Endothelial cell (in vitro differentiated cells): ENCODE measurements at places on chromosomes 3 and 15. TPM values are rescaled to one million over a fixed set of nuclear protein-coding genes. Genes with fewer than 3 reads are reported as not detected.

The GCSAM gene
- total RNA-seq, result not detected

The GPD1L gene
- 2.5 TPM for total RNA-seq

The AP2M1 gene
- 401 TPM for total RNA-seq

The ANKRD34C gene
- not detected for total RNA-seq

The CCK gene
- not detected for total RNA-seq

The PARP16 gene
- 2.8 TPM for total RNA-seq

The ATG3 gene
- total RNA-seq, result 46.3 TPM

The CIP2A gene
- total RNA-seq, result 13.3 TPM

The BCHE gene
- 3.1 TPM for total RNA-seq

The FMN1 gene
- 1.3 TPM for total RNA-seq

The PRR23A gene
- not detected for total RNA-seq

The SLC22A13 gene
- 0.21 TPM for total RNA-seq

The OR5H15 gene
- not detected for total RNA-seq

GRCh38 chr3:168996622-168997021 is 666.9 kb downstream of the MECOM start:
- DNase-seq, result no peak
- no peaks in the 10 kb centered on the region for H3K36me3 ChIP-seq
- peaks cover 4% of the 10 kb centered on the region for H3K4me1 ChIP-seq
- H3K4me3 ChIP-seq, result no peak overlapping the region

GRCh38 chr15:79002581-79002980 is 57.7 kb upstream of the CTSH start:
- no peaks in the 10 kb centered on the region for H3K36me3 ChIP-seq
- H3K4me1 ChIP-seq, result peaks cover 11% of the 10 kb centered on the region
- DNase-seq, result no peak
- no peak overlapping the region for H3K27ac ChIP-seq
- no peak overlapping the region for H3K4me3 ChIP-seq

DNA sequence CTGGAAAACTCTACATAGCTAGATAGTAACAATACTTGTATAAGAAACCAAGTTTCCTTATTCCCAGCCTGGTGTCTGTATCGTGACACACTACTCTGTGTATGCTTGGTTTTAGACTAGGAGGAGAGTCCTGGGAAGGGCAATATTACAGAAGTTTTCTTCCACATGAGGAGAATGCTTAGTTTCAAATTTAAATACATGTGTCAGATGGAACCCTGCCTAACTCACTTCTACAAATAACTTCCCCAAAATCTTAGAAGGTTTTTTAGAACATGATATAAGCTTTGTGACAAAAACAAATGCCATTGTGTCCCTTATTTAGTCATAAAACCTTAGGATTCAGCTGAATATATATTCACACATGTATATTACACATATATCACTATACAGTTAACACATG is 7.2 kb upstream of the IL20RB start:
- no peak overlapping the region for H3K4me3 ChIP-seq
- no peaks in the 10 kb centered on the region for H3K27me3 ChIP-seq
- no peak for DNase-seq

DNA sequence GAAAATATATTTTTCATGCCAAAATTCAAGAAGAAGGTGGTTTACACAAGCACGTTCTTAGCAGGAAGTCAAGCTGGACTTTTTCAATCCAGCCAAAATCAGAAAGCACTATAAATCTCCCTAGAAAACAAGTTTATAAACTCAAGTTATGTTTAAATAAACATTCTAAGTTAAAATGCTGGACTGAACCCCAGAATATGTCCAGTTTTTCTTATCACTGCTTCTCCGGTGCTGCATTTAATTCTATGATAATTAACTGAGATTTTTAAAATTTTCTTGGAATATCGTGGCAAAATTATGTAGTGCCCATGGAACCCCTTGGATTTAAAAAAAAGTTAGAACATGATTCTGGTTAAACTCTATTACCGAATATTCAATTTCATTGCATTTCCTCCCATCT is 218.2 kb upstream of the MDFIC2 start:
- peaks cover 1% of the 10 kb centered on the region for H3K27me3 ChIP-seq
- no peak overlapping the region for H3K4me3 ChIP-seq
- no peak for DNase-seq

GRCh38 chr3:35028157-35028556 is 611.2 kb upstream of the ARPP21 start:
- no peak for DNase-seq
- H3K4me3 ChIP-seq, result no peak overlapping the region
- H3K4me1 ChIP-seq, result no peaks in the 10 kb centered on the region
- H3K27me3 ChIP-seq, result no peaks in the 10 kb centered on the region

- DNase-seq, result no peak
- peaks cover 3% of the 10 kb centered on the region for H3K4me1 ChIP-seq
- H3K4me3 ChIP-seq, result no peak overlapping the region
- H3K36me3 ChIP-seq, result no peaks in the 10 kb centered on the region
Observed at GRCh38 chr3:17039594-17039993, 154.8 kb downstream of the PLCL2 start.

DNA sequence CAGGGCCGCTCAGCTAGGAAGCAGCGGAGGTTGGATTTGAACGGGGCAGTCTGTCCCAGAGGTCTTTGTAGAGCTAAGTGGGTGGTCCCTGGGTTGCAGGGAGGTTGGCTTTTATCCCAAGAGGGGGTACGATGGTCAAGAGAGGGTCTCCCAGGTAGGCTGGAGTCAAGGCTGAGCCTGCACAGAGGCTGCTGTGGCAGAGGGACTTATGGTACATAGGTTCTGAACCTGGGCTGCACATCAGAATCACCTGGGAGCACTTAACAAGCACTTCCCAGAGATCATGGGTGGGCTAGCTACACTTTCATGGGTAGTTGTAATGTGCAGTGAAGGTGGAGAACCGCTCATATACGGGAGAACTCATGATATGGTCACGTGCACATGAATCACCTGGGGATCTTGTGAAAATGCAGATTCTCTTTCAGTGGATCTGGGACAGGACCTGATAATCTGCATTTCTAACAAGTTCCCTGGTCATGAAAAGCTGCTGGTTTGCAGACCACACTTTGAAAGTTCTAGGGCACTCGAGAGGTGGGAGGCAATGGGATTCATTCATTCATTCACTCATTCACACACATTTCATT is 2.9 kb upstream of the RASGRF1 start:
- H3K27me3 ChIP-seq, result peaks cover 26% of the 10 kb centered on the region
- peaks cover 12% of the 10 kb centered on the region for H3K4me1 ChIP-seq
- no peak for DNase-seq
- no peaks in the 10 kb centered on the region for H3K36me3 ChIP-seq
- H3K4me3 ChIP-seq, result no peak overlapping the region

GRCh38 chr3:188617270-188617669 is 463.3 kb downstream of the LPP start:
- no peak overlapping the region for H3K27ac ChIP-seq
- H3K4me3 ChIP-seq, result no peak overlapping the region
- H3K36me3 ChIP-seq, result peaks cover 4% of the 10 kb centered on the region

DNA sequence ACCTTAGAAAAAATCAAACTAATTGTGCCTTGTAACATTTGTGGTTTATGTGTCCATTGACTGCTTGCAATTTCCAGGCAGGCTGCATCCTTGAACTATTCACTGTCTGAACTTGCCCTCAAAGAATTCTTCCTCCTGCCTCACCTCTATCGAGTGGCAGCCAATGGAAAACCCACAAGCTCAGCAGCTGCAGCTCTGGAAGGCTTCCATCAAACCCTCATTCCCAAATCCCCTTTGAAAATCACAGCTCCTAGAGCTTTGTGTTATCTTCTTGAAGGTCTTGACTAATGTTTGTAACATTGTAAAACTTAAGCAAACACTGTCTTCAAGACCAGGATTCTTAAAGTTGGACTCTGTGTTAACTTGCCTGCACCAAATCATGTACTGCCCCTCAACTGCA is 81.1 kb downstream of the FILIP1L start:
- no peak overlapping the region for H3K27ac ChIP-seq
- H3K27me3 ChIP-seq, result no peaks in the 10 kb centered on the region
- H3K4me3 ChIP-seq, result no peak overlapping the region
- no peaks in the 10 kb centered on the region for H3K4me1 ChIP-seq
- H3K36me3 ChIP-seq, result no peaks in the 10 kb centered on the region

GRCh38 chr3:31871939-31872507 is 109.0 kb downstream of the OSBPL10 start:
- H3K36me3 ChIP-seq, result peaks cover 16% of the 10 kb centered on the region

DNA sequence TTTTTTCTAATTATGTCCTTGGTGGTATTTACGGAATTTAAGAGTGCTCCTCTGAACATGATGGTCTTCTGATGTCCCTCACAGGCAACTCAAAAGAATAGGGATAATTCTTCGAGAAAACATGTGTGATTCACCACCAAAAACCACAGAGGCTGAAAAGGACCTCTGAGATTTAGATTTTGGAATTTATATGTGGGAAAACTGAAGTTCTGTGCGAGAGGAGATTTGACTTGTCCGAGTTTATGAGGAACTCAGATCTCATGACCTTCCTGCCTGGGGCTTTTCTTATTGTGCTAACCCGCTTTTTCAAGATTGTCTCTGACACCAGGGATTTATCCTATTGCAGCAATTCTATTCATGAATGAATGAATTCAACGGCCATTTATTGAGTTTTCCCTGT is 142.4 kb downstream of the FAM43A start:
- H3K27me3 ChIP-seq, result peaks cover 2% of the 10 kb centered on the region
- no peaks in the 10 kb centered on the region for H3K36me3 ChIP-seq
- no peak for DNase-seq
- H3K4me3 ChIP-seq, result no peak overlapping the region

GRCh38 chr3:79887213-79887612 is 119.4 kb upstream of the ROBO1 start:
- DNase-seq, result no peak
- no peak overlapping the region for H3K4me3 ChIP-seq
- no peaks in the 10 kb centered on the region for H3K36me3 ChIP-seq
- H3K4me1 ChIP-seq, result no peaks in the 10 kb centered on the region

GRCh38 chr3:11385326-11385725 is 113.1 kb downstream of the ATG7 start:
- DNase-seq, result no peak
- no peak overlapping the region for H3K4me3 ChIP-seq
- no peaks in the 10 kb centered on the region for H3K36me3 ChIP-seq
- H3K27me3 ChIP-seq, result no peaks in the 10 kb centered on the region
- H3K4me1 ChIP-seq, result no peaks in the 10 kb centered on the region

DNA sequence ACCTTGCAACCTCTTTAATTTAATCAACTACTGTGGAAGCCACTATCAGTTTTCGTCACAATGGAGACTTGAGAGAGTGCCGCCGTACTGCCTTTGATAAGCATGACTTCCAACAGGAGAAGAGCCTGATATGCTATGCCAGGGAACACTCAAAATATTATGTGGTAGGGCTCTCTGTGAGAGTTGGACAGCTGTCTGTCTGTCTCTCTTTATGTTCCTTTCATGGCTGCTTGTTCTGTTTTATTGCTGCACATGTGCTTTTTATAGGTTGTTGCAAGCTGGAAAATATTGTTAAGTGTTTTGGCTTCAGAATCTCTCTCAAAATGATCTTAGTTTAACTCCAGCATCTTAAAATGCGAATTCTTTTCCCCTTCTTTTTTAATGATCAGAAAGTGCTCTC is 249.4 kb upstream of the RARB start:
- H3K4me1 ChIP-seq, result no peaks in the 10 kb centered on the region
- no peak for DNase-seq
- no peak overlapping the region for H3K4me3 ChIP-seq

GRCh38 chr3:171994646-171995428 is 44.5 kb upstream of the FNDC3B start:
- H3K4me3 ChIP-seq, result no peak overlapping the region
- no peak overlapping the region for H3K27ac ChIP-seq
- H3K4me1 ChIP-seq, result no peaks in the 10 kb centered on the region
- H3K27me3 ChIP-seq, result peaks cover 6% of the 10 kb centered on the region

GRCh38 chr15:44580105-44580504 is 43.2 kb downstream of the EIF3J start:
- H3K4me1 ChIP-seq, result no peaks in the 10 kb centered on the region
- H3K36me3 ChIP-seq, result peaks cover 13% of the 10 kb centered on the region
- H3K27ac ChIP-seq, result no peak overlapping the region
- DNase-seq, result no peak
- no peak overlapping the region for H3K4me3 ChIP-seq

GRCh38 chr3:135994708-135995337 is 29.3 kb downstream of the PPP2R3A start:
- DNase-seq, result no peak
- peaks cover 2% of the 10 kb centered on the region for H3K27me3 ChIP-seq
- H3K36me3 ChIP-seq, result no peaks in the 10 kb centered on the region
- H3K27ac ChIP-seq, result peak overlapping the region; percentile 11
- peaks cover 21% of the 10 kb centered on the region for H3K4me1 ChIP-seq

GRCh38 chr3:66394019-66394752 is 106.6 kb downstream of the LRIG1 start:
- peaks cover 24% of the 10 kb centered on the region for H3K36me3 ChIP-seq
- no peak for DNase-seq
- H3K27ac ChIP-seq, result no peak overlapping the region
- peaks cover 6% of the 10 kb centered on the region for H3K4me1 ChIP-seq
- H3K4me3 ChIP-seq, result no peak overlapping the region
- H3K27me3 ChIP-seq, result peaks cover 14% of the 10 kb centered on the region

- DNase-seq, result no peak
- no peak overlapping the region for H3K4me3 ChIP-seq
- H3K27me3 ChIP-seq, result peaks cover 11% of the 10 kb centered on the region
- H3K36me3 ChIP-seq, result peaks cover 7% of the 10 kb centered on the region
Observed at GRCh38 chr15:63944681-63944955, 101.7 kb downstream of the DAPK2 start.

GRCh38 chr15:74040109-74040850 is 42.1 kb downstream of the GOLGA6A start:
- peaks cover 26% of the 10 kb centered on the region for H3K36me3 ChIP-seq
- H3K4me3 ChIP-seq, result no peak overlapping the region
- H3K4me1 ChIP-seq, result peaks cover 28% of the 10 kb centered on the region

DNA sequence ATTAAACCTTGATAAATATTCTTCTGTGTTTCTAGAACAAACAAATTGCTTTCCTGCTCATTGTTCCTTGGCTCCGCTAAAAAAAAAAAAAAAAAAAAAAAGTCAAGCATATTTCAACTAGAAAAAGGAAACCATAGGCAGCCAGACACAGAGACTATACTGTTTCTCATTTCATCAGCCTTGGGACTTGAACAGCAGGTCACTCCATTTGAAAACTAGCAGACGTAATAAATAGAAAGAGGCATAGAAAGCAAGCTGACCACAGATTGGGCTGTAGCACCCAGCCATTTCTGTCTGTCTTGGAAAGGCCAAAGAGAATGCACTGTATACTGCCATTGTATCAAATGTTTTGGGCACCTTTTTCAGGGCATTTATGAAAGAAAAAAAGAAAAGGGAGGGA is 697.1 kb downstream of the NLGN1 start:
- no peak overlapping the region for H3K27ac ChIP-seq
- H3K4me1 ChIP-seq, result peaks cover 6% of the 10 kb centered on the region
- no peaks in the 10 kb centered on the region for H3K36me3 ChIP-seq

DNA sequence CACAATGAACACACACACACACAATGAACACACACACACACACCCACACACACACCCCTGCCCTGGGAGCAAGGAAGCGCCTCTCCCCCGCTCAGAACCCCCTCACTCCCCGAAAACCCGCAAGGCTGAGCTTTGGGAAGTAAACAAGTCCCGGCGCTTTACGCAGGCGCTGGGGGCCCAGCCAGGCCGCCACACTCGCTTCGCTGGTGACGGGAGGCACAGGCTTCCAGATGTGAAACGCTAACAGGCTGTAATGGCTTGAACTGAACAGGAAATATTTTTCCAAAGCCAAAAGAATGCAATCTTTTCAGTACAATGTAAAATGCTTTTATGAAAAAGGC is 122.7 kb upstream of the IGF1R start:
- no peaks in the 10 kb centered on the region for H3K36me3 ChIP-seq
- DNase-seq, result no peak
- H3K4me3 ChIP-seq, result no peak overlapping the region
- no peak overlapping the region for H3K27ac ChIP-seq

- H3K27me3 ChIP-seq, result peaks cover 2% of the 10 kb centered on the region
- peak overlapping the region; percentile 30 for H3K27ac ChIP-seq
- H3K4me1 ChIP-seq, result no peaks in the 10 kb centered on the region
- DNase-seq, result no peak
- peak overlapping the region; percentile 31 for H3K4me3 ChIP-seq
Observed at GRCh38 chr3:53303957-53304356, 43.4 kb downstream of the DCP1A start.
